GM20000 (cell line): ENCODE measurements at places on chromosomes 2 and 18.
A peak's percentile ranks its signal among the peaks of the same experiment; 100 is the strongest.

- DNase-seq = peak; percentile 45
These were observed 2.0 kb downstream of the IHH start for GRCh38 chr2:219058541-219059374.

- no peak for DNase-seq
These were observed 25.2 kb upstream of the STON1 start for GRCh38 chr2:48504647-48505327.

- DNase-seq = no peak
These were observed 66.8 kb upstream of the ATG16L1 start for GRCh38 chr2:233184669-233185068.

- DNase-seq = no peak
These were observed 20.1 kb upstream of the IGFBP5 start for GRCh38 chr2:216715402-216715974.

DNA sequence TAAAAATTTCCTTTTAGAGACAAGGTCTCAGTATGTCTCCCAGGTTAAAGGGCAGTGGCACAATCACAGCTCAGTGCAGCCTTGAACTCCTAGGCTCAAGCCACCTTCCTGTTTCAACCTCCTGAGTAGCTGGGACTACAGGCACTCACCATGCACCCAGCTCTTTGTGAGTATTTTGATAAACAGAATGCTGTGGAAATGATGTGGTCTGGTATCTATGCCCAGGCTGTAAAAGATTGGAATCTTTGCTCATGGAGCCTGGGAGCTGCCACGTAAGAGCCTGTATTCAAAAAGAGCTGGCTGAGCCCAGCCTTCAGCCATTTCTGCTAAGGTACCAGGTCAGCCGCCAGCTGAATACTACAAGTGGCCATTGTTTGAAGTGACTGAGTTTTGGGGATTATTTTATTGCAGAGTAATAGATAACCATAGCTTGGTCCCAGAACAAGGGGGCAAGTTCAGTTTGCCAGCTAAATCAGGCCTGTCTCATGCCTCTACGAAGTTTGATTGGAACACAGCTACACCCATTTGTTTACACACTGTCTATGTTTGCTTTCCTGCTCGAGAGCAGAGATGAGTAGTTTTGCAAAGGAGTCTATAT, 21.3 kb upstream of the ARL5A start:
- no peak for DNase-seq
